ENCODE measurements at places on chromosomes 3 and 15.

DNA sequence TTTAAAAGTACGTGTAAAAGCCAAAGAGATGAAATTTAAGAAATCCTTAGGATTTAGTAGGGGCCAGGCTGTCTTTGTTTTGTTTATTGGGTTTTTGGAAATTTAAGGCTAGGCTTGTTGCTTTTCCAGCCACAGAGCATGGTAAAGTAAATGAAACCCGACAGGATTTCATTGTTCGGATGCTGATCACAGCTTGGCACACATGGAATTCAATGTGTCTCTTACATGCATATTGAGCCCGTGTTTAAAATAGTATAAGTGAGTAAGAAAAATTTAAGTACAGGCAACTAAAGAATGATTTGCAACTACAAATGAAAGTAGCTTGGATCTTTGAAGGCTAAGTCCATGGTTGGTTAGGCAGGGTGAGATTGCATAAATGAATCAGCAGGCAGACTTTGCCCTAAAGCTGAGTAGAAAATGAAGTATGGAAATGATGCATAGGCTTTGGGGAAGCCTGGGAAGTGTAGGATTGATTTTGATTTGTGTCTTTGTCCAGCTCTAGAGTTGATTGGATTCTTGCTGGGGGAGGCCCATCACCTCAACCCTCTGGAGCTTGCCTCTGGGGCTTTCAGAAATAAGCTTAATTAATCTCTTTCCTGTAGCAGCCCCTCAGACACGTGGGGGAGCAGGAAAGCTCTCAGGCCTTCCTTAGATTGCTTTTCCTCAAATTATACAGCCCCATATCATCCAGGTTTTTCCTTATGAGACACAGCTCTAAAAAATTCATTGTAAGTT lies 68.2 kb upstream of the ADAMTSL3 start:
- no peak for DNase-seq

- no peak for DNase-seq
Measured at GRCh38 chr3:127720161-127720823, 47.5 kb downstream of the ABTB1 start.

DNA sequence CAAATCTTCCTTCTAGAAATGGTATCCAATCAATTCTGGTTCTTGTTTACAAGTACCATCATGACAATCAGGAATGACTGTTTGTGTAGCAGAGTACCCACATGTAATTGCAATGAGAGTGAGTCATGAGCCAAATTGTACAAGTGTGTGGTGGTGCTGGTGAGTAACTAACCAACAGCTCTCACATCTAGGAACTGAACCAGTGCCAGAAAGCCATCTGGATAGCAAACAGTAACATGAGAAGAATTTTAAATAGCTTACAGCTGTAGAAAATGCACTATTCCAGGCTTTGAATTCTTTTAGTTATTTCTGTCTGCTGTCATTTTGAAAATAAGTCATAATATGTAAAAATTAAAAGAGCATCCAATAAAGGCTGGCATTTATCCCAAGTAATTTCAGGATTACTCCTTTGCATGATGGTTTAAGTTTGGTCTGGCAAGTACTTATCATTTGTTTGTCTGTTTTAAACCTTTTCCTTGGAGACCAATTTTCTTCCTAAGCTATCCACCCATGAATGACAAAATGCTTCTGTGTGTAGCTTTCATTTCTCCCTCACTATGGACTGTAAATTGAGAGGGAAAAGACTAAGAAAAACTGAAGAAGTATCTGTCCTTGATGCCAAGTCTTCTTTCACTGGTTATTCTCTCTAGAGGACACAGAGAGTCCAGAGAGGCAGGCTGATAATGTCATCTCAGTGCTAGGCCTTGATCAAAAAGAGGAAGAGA lies 60.0 kb downstream of the PIK3CB start:
- DNase-seq = no peak

DNA sequence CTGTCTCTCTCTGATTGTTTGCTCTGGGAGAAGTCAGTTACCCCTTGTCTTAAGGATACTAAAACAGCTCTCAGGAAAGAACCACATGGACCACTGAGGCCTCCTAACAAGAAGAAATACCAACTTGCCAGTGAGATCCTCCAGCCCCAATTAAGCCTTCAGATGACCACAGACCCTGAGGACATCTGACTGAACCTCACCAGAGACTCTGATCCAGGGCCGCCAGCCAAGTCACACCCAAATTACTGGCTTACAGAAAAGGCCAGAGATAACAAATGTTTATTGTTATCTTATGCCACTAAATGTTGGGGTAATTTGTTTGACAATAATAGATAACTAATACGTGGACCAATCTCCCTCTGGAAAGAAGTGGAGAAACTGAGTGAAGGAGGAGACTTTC lies 40.2 kb downstream of the SLC12A8 start:
- no peak for DNase-seq

GRCh38 chr15:38401106-38401505 lies 52.8 kb upstream of the FAM98B start:
- no peak for DNase-seq

DNA sequence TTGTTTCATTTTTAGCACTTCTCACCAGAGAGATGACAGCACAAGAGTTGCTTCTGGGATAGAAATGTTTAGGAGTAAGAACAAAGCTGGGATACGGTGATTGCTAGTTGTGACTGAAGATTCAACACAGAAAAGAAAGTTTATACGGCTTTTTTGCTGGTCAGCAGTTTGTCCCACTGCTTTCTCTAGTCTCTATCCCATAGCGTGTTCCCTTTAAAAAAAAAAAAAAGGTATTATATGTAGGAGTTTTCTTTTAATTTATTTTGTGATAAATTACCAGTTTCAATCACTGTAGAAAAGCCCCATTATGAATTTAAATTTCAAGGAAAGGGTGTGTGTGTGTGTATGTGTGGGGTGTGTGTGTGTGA lies 48.0 kb downstream of the PGPEP1L start:
- no peak for DNase-seq

DNA sequence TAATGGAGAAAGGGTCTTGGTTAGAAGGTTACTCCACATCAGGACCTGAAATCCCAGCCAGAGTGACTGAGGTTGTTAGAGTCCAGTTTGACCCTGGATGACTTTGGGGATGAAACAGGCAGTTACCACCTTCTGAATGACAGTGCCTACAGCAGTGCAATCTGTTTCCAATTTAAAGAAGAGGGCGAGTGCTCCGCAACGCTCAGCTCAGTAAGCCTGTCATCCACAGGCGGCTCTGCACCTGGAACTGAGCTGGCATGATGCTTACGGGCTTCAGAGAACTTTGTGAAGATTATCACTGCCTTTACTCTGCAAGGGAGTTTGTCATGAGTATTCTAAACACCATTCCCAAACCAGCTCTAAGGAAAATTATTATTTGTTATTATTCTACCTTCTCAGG lies 127.7 kb upstream of the SLC24A5 start:
- no peak for DNase-seq

DNA sequence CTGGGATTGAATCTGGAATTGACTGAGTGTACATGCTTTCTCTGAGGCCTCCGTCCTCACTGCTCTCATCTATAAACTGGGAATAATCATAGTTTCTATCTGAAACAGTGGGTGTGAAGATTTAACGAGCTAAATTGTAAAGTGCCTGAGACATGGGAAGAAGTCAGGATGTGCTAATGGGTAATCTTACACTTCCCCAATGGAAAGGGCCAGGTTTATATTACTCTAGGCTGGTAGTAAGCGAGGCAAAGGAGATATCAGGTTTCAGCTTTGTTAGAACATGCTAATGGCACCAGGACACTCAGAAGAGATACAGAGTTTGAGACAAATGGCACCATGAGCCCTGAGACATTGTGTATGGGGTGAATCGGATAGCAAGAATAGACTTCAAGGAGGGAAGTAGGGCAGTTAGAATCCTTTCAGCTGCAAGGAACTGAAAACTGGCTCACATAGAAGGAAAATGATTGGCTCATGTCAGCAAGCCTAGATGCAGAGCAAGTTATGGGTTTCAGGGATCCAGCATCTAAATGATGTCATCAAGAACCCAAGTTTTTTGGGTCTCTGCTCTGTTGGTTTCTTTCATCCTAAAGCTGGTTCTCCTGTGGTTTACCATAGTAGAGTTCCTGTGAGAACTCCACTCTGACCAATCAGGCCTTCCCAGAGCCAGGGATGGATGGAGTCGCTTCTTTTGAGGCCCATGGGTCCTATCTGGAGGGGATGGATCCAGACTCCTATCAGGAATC lies 21.8 kb downstream of the FLNB start:
- DNase-seq = no peak

Measured in CD4-positive, alpha-beta T cell treated with Interleukin-4 for 1 hour (primary cell).